ENCODE measurements at places on chromosomes 1 and 21.

DNA sequence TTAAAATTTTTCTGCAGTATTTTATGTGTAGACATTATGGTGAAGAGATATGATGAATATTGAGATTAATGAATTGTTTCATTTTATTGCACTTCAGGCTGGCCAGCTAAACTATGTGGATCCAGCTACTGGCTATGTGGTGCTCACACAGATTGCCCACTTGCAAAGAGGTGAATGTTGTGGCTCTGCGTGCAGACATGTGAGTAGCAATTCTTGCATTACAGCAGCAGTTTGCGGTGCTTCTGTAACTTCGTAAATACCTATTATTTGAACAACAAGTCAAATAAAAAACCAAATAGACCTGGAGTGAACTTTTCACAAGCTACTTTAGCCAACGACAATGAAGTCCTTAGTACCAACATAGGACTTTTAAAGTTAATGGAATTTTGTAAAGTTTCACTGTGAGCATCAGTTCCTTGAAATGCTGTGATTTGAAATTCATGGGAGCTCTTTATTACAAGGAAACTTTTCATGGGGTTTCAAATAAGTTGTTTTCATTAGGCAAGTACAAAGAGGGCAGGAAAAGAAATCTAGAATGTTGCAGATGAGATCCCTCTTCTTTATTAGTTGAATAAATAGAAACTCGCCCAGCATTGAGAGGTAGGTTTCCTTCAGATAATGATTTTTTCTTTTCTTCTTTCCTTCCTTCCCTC lies 3.4 kb downstream of the C1orf53 start:
- DNase-seq: no peak

DNA sequence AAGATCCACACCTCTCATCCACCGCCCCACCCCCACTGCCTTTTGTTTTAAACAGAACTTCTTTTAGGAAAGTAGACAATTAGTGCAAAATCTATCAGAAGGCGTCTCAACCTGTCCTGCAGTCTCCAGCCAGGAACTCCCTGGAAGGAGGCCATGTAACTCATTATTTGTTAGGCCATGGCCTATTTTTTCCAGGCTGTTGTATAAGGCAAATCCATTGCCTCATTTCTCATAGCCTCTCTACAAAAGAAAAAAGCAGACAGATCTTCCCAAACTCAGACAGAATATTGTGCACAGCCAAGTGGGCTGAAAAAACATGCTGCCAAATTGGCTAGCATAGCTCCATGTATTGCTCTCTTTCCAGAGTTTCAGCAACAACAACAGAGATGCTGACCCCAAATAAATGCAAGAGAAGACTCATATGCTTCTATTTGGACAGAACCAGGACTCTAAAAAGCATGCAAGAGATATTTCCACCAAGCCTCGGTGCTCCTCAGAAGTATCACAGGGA lies 770.7 kb upstream of the CXADR start:
- DNase-seq: no peak

DNA sequence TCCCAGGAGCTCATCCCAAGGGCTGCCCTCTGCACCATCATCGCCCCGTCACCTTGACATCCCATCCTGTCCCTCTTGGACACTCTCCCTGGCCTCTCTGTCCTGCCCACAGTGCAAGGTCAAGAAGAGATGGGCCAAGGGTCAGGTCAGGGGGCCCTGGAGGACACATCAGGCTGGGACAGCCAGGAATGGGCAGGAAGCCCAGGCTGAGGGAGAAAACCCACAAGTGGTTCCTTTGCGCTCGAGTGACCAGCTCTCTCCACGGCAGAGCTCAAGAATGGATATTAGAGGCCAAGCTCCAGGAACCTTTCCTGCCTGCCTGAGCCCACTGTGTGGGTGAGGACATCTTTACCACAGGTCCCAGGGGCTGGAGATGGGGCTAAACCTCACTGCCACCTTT lies 41.0 kb downstream of the KCNN3 start:
- no peak for DNase-seq

GRCh38 chr1:237799762-237800474 lies 90.8 kb downstream of the ZP4 start:
- no peak for DNase-seq

DNA sequence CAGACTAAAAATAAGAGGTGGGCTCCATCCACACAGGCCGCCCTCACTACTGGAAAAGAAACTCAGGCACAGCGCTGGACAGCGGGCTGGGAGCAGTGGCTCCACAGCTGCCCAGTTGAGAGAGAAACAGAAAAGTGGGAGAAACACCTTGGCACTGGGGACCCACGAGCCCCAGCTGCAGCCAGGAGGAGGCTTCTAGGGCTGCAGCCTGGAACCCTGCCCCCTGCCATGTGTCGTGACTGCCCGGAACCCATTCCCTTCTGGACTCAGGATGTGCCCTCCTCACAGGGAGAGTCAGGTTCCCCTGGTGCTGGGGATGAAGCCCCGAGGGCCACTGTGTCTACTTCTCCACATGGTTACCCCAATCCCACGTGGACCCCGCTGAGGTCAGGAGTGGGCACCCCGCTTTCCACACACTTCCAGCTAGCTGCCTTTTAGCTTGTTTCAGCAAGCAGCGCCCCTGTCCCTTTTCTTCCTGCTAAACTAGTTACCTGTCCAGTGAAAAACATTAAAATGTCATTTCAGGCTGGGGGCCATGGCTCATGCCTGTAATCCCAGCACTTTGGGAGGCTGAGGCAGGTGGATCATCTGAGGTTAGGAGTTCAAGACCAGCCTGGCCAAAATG lies 35.9 kb downstream of the PARP1 start:
- no peak for DNase-seq

- no peak for DNase-seq
Observed at GRCh38 chr1:110259770-110260169, 49.7 kb downstream of the KCNC4 start.

GRCh38 chr1:180267211-180267561 lies 37.1 kb downstream of the LHX4 start:
- DNase-seq: no peak

GRCh38 chr1:236204656-236205055 lies 62.3 kb downstream of the GPR137B start:
- no peak for DNase-seq

GRCh38 chr1:114075546-114076242 lies 78.0 kb downstream of the SYT6 start:
- no peak for DNase-seq

- no peak for DNase-seq
Observed at GRCh38 chr1:219876798-219877209, 51.6 kb downstream of the SLC30A10 start.

- DNase-seq: no peak
Observed at GRCh38 chr1:229378586-229379367, 35.9 kb upstream of the CCSAP start.

GRCh38 chr1:27233667-27234048 lies 774 bp upstream of the WDTC1 start:
- no peak for DNase-seq

GRCh38 chr1:30416221-30416820 lies 307.1 kb downstream of the MATN1 start:
- no peak for DNase-seq
